CD4-positive, alpha-beta T cell treated with Interleukin-6 at 100 ng/mL for 8 hours (primary cell): ENCODE measurements at places on chromosomes 7 and 10.

GRCh38 chr10:18446205-18446604 lies 205.2 kb downstream of the NSUN6 start:
- no peak for DNase-seq

DNA sequence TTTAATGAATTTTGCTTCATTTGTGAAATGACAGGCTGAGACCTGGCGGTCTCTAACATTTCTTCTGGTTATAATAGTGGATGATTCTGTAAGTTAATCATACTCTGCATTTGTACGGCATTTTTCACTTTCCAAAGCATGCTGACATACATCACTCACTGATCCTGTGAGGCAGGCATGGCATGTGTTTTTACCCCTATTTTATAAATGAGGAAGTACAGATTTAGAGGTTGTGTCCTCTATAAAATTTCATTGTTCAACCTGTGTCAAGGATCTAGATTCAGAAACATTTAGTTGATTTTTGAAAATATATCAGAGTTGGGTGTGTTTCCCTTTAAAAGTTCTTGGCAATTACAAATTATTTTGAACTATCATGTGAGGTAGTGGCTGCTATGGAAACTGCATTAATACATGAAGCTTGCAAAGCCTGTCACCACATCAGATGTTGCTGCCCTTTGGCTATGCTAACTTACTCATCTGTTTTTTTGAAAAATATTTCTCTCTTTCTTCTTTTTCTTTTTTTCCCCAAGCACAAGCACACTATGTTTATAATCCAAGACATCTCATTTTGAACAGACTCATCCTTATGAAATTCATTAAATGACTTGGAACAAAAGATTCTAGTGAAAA lies 172.7 kb downstream of the GNAI1 start:
- DNase-seq: no peak

DNA sequence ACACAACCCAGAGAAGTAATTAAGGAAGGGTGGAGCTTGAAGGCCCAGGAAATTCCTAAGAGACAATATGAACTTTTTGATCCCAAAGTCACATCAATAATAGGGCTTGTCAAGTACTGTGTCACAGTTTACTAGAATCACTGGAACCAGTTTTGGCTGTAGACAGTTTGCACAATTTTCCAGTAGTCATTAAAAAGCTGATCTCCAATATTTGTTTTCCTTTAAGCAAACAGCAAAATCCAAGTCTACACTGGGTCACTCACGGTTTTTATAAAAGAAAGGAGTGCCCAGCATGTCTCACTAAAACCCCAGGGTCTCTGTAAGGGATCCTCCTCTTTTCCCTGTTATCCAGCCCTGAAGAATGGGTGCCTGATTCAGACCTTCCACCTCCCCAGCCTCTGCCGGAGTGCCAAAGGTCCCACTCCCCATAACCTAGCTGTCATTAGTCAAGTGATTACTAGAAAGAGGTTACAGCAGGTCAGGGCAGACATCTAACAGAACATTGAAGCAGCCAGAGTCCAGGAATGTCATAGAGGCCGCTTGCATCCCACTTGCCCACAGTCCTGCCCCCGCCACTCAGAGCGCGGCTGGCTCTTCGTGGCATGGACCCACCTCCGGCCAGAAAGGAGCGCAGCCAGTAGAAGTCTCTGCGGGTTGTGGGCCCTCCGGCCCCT lies 552 bp downstream of the SLC25A16 start:
- no peak for DNase-seq

DNA sequence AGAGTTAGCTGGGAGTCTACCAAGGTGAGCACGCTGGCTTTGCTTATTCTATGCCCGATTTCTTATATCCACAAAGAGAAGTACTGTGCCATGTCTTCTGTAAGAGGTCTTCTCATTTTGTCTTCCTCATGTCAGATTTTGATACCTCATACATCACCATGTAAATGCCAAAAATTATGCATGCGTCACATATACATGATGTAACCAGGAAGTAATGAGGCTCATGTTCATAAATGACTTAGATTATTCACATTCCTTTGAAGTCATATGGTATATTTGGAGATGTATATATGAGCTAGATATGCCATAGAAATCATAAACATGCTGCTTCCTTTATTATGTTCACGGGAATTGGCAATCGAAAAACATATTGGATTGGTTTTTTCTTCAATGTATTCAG lies 97.7 kb upstream of the CELF2 start:
- no peak for DNase-seq

DNA sequence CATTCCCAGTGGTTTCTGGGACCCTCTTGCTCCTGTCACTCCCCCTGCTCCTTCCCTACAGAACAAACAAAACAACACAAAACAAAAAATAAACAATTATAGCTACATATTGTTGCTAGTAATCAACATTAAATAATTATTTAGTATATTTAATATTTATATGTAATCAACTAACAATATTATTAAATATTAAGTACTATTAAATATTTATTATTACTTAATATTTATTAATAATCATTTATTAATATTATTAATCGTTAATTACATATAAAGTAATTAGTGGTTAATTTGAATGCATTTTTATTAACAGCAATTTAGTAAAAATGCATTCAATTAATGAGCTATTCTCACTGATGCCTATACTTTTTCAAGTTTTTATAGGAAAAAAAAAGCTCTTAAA lies 139.4 kb downstream of the ITGB8 start:
- no peak for DNase-seq

DNA sequence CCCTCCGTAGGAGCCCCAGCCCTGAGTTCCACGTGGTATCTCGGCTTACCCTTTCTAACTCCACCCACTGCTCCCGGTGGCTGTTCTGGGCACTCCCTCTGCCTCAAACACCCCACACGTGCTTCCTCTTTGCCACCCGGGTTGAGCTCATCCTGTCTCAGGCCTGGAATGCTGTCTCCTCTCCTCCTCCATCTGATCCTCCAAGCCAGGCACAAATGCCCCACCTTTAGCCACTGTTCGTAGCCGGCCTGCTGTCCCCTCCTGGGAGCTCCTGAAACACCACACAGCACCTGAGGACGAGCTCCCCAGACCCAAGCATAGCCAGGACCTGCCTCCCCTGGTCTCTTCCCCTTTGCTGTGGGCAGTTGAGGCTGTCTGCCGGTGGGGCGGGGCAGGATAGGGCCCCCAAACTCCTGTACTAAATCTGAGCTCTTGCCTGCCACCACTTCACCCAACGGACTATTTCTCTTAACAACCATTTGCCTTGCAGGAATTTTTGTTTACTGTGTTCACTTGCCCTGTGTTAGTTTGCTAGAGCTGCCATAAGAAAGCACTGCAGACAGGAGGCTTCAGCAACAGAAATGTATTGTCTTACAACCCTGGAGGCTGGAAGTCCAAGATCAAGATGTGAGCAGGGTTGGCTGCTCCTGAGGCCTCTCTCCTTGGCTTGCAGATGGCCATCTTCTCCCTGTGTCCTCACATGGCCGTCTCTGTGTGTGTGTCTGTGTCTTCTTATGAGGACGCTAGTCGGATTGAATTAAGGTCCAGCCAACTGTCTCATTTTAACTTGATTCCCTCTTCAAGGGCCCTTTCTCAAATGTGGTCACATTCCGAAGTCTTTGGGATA lies 58.3 kb upstream of the SHH start:
- no peak for DNase-seq
